Glomerular endothelial cell (primary cell): ENCODE measurements at places on chromosomes 12 and 14. TPM values are rescaled to one million over a fixed set of nuclear protein-coding genes. Genes with fewer than 3 reads are reported as not detected.

GRCh38 chr12:116443821-116444589, 115.2 kb upstream of the MAP1LC3B2 start:
- DNase-seq: no peak

The CLEC1A gene
- total RNA-seq: 12.8 and 20.0 TPM in 2 replicates

- no peak for DNase-seq
Measured at GRCh38 chr12:53750812-53751335, 905 bp downstream of the CISTR start.

- DNase-seq: no peak
Measured at GRCh38 chr12:21296751-21297406, 37.8 kb downstream of the SLCO1A2 start.

- DNase-seq: no peak
Measured at GRCh38 chr12:4789776-4790175, 69.6 kb downstream of the GALNT8 start.

The TGM1 gene
- 0.64 and 2.5 TPM in 2 replicates for total RNA-seq

DNA sequence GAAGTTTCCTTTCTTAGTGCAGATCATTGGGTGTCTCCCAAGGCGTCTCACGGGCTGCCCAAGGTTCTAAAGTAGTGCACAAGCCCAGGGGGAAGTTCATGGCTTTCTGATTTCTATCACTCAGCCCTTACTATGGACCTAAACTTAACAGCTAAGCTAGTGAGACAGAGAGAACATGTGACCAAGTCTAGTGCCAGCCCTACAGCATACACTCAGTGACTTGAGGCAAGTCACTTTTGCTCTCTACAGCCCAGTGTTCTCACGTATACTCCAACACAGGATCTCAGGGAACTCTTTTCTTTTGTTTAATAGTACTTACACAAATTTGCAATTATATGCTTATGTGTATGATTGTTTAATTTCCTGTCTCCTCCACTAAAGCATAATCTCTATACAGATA, 48.6 kb downstream of the NKX2-1 start:
- no peak for DNase-seq

The NKX2-1 gene
- total RNA-seq: not detected in 2 replicates

DNA sequence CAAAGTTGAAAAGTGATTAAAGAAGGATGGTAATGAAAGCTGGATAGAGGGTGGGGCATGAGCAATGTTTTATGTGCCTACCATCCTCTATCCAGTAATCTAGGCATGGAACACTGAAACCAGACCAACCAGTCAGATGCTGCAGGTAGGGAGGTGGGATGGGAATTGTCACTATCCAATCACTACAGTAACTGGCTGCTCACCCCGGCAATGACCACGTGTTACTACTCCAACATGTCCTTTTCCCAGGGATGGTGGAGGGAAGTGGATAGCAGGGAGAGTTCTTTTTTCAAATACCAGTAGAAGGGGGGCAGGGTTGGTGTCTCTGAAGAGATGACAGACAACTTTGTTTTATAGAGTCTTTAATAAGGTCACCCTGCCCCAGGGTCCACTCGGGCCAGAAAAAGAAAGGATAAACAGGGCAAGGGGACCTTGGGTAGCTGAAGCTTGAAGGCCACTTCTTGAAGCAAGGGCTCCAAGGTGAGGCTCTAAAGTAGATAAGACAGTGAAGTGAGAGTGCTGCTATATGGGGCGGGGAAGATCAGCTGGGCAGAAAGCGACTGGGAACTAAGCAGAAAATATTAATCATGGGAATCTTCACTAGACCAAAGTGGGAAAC, 14.7 kb upstream of the CDH24 start:
- DNase-seq: no peak

DNA sequence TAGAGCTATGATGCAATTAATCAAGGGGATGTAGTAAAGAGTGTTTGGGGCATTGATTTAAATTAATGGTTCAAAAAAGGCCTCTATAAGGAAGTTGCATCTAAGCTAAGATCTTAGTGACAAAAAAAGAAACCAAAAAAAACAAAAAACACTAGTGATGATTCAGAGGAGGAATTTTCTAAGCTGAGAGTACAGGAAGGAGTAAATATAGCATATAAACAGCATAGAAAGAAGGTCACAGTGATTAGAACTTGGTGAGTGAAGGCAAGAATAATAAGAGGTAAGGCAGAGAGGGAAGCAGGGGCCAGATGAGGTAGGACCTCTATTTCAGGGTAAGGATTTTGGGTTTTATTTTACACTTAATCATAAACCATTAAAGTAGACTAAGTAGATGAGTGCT, 48.0 kb upstream of the PDZRN4 start:
- no peak for DNase-seq

The MIP gene
- total RNA-seq: 0.15 TPM in 1 of 2 replicates, not detected in the other

- DNase-seq: no peak
Measured at GRCh38 chr12:49763006-49763591, 21.7 kb downstream of the TMBIM6 start.
